Frontal cortex (tissue), 4 donors: ENCODE measurements at places on chromosomes 2 and 18.

DNA sequence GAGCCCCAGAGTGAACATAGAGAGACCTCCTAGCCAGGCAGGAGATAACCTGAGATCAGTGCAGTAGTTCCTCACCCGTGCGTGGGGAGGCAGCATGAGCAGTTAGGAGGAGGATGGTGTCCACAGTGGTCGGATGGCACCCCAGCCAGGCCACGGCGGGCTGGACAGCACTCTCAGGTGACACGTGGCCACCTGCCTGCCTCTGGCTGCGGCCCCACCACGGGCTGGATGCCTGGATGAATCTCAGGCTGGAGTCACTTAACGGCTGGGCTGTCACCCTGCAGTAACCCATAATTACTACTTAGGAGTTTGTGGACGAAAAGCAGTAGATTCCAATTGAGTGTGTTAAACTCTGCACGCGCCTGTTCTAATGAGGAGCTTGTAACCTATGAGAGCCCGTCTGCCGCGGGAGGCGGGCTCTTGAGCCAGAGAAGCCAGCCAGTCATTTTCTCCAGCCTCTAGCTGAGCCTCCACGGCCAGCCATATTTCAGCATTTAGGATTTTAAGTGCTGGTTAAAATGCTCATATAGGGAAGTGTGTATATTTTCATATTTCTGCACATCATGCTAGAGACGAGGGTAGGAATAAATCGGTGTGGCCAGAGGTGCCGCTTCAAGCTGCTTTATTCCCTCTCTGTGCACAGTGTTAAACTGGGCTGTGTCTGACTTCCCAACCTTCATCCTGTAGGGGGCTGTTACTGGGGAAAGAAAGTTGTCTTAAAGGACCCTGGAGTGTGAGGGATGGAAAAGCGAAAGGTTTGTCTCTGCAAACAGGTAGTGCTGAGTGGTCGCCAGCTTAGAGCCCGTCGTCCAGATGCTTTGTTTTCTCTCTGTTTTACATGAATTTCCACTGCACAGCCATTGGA lies 144.0 kb downstream of the GLI2 start:
- DNase-seq, result no peak

- no peak for DNase-seq
Observed at GRCh38 chr2:352696-353095, 64.8 kb upstream of the ALKAL2 start.

DNA sequence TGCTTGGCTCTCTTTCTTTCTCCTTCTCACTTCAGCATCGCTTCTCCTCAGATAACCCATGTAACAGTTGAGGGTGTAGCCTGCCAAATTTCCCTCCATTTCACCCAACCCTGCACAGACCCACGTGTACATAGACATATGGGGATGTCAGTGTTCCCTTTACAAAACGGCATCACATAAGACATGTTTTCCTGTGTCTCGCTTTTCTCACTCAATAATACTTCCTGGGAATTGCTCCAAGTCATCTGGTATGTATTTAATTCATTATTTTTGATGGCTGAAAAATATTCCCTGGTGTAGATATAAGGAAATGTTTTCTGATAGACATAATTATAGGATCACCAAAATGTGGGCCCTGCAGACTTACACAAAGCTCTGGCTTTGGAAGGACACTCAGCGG lies 176.8 kb downstream of the LOXHD1 start:
- no peak for DNase-seq

GRCh38 chr2:449246-450067 lies 161.6 kb upstream of the ALKAL2 start:
- DNase-seq, result no peak

- no peak for DNase-seq
Observed at GRCh38 chr18:29311580-29311979, 1134.7 kb upstream of the CDH2 start.

DNA sequence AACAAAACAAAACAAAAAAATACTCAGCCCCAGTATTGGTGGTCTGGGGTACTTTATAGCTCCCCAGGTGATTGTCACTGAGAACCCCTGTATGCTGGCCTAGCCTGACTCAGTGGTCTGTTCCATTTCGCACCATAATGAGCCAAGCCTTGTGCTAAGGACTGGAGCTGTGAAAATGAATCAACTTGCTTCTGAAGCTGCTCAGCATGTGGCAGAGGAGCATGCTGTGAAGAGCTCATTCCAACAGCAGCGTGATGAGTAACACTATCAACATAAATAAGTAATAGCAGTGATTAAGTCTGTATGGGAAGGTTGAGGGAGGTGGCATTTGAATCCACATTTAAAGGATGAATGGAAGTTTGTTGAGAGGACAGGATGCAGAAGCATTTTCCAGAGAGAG lies 67.2 kb upstream of the ATL2 start:
- DNase-seq, result no peak

- no peak for DNase-seq
Observed at GRCh38 chr18:40380686-40381439, 1574.2 kb upstream of the PIK3C3 start.

GRCh38 chr2:660586-661359 lies 16.4 kb downstream of the TMEM18 start:
- no peak for DNase-seq

DNA sequence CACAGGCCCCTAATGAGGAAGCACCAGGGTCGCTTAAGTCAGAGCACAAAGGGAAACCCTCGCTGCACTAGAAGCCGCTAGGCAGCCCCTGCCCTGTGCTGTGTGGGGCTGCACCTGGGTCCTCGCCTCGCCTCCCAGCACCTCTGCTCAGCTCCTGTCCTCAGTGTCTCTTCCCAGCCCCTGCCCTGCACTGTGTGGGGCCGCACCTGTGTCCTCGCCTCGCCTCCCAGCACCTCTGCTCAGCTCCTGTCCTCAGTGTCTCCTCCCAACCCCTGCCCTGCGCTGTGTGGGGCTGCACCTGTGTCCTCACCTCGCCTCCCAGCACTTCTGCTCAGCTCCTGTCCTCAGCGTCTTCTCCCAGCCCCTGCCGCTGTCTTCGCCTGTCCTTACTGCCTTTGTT lies 342.8 kb downstream of the EIPR1 start:
- no peak for DNase-seq

- DNase-seq, result no peak
Observed at GRCh38 chr2:230312638-230313037, 14.4 kb upstream of the SP140L start.

DNA sequence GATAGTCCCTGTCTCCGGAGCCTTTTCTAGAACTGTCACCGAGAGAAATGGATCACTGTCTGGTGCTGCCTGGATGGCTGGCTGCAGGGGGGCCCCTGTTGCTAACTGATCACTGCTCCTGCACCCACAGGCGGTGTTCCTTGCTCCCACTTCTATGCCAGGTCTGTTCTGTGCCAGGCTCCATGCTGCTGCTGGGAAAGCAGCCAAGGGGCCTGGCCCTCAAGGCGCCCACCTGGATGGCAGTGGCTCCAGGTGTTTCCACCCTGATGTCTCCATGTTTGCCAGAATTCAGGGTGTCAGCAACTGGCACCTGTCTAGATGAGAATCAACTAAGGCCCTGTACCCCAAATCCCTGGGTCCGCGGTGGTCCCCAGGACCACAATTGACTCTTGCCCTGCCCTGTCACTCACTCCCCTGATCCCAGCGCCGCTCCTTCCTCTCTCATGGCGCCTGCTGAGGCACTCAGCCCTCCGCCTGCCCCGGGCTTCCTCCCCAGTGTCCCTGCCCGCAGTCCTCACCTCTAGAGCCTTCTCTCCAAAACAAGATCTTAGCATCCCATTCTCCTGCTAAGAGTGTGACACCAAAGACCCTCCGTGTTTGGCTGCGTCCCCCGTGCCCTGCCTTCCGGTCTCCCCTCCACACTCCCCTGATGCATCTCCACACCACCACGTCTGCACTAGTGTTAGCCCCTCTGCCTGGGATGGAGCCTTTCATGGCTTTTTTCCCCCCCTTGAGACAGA lies 72.5 kb upstream of the OTOF start:
- DNase-seq, result no peak

GRCh38 chr18:63788447-63789096 lies 13.4 kb downstream of the SERPINB7 start:
- DNase-seq, result no peak

GRCh38 chr2:21599417-21599816 lies 475.6 kb downstream of the TDRD15 start:
- DNase-seq, result no peak

GRCh38 chr2:25054720-25055119 lies 12.8 kb downstream of the EFR3B start:
- no peak for DNase-seq

- no peak for DNase-seq
Observed at GRCh38 chr2:138930571-138930970, 150.4 kb upstream of the NXPH2 start.

DNA sequence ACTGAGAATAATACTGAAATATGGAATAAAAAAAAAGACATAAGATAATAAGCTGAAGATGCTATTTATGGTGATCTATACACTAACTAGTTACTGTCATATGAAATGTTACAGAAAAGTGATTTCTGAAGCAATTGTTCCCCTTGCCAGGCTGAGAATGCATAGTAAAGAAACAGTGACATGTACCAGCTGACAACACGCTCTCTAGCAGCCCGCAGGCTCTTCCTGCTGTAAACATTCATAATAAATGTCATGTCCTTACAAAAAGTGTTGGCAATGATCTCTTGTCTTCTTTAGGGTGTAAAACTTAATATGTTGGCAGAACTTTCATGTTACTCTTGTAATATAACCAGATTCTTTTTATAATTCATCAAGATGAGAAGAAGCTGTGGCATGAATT lies 1171.3 kb downstream of the DSC3 start:
- no peak for DNase-seq

DNA sequence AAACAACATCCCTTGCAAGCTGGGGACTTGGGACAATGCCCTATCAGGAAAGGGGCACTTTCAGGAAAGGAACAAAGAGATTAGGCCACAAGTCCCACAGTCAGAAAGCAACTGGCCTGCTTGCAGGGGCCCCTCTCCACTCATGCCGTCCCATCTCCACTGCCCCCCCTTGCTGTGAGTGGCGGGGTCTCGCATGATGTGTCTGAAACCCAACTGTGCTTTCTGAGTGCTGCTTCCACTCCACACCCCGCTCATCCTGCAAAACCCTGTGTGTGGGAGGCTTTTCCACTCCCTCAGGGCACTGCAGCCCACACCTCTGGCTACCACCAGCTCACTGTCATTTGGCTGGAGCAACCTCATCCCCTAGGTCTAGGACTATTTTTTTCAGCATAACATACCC lies 7.9 kb downstream of the HS6ST1 start:
- DNase-seq, result no peak

DNA sequence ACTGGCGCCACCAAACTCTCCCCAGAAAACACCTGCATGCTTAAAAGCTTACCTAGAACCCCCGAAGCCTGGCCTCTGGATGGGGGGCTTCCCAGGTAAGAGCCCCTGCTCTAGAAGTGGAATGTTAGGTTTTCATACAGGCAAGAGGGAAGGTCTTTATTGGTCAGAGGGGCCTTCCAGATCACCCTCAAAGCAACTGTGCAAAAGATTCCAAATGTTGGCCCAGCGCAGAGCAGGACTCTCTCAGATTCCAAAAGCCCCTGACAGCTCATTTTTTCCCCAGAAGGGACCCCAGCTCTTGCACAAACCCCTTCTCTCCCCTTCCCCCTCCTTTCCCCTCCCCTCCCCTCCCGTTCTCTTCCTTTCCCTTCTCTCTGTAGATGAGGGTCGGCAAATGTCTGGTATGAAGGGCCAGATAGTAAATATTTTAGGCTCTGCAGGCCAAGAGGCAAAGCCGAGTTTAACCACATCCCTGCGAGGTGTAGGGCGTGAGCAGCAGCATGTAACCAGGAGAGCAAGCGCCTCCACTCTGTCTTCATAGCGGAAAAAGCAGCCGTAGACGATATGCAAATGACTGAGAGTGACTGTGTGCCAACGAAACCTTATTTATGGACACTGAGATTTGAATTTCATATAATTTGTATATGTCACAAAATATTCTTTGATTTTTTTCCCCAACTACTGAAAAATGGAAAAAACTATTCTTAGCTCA lies 116.9 kb downstream of the SMAD7 start:
- DNase-seq, result no peak
